ENCODE measurements at places on chromosomes 12 and 14.

GRCh38 chr12:45713078-45713477, 16.4 kb upstream of the ARID2 start:
- DNase-seq = no peak

GRCh38 chr12:49730050-49730449, 11.3 kb upstream of the TMBIM6 start:
- no peak for DNase-seq

DNA sequence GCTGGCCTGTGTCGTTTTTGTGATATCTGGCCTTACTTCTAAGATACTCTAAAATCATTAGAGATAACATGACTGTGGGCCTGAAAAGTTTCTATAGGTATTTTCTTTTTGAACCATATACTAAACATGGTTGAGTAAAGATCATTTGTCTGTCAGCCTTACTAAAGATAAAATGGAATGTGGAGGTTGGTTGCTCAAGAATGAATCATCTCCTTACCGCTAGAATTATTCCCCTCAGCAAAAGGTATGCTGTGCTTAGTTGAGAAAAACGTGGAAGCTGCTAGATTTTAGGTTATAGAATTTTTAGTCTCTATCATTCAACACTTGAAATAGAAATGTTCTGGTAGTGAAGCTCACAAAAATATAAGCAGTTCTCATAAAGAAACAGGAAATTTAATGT, 407.3 kb downstream of the AEBP2 start:
- no peak for DNase-seq

GRCh38 chr14:95500201-95500681, 16.2 kb downstream of the SYNE3 start:
- DNase-seq = no peak

GRCh38 chr12:58592475-58593207, 327.7 kb downstream of the LRIG3 start:
- DNase-seq = no peak

- DNase-seq = peak; percentile 60
Measured at GRCh38 chr12:10140001-10140400, 10.0 kb upstream of the CLEC7A start.

DNA sequence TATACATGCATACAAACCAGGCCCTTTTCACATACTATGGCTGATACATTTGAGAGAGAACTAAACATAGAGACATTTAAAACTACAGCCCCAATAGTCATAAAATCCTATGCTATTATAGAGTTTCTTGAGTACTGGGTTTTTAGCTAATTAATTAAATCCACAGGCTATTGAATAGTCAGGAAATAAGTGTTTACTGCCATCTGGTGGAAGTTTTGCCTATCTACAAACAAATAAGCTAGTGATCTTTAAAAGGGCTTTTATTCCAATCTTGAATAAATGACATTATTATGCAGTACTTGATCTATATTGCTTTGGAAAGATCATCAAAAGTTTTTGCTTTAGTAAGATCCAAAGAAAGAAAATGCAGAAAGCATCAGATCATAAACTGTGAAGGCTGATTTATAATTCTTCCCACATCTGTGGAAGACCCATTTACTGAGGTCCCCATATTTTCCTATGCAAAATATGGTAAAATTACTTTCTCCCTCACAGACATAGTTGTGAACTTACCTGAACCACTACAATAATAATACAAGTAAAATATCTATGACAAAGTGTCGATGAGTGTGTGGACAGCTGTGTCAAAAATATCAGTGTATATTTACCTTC, 131.3 kb downstream of the ITPR2 start:
- peak; percentile 44 for DNase-seq

- no peak for DNase-seq
Measured at GRCh38 chr12:64124511-64125197, 97.4 kb downstream of the KICS2 start.

DNA sequence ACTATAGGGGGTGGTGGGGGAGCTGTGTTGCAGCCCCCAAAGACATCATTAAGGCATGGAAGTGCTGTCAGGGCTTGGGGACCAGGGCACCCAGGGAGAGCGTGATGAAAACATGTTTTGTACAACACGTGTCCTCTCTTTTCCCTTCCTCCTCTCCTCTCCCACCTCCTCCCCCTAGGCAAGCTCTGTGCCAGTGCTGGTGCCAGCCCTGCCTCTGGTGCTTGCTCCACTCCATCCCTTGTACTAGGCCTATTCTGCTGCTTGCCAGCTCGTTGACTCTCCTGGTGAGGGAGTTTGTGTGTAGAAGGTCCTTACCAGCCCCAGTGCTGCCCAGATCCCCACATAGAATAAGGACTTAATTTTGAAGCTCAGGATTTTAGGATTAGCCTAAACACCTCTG, 3.2 kb upstream of the RARG start:
- DNase-seq = no peak

GRCh38 chr12:124088217-124088907, 115.3 kb downstream of the ZNF664 start:
- no peak for DNase-seq

- DNase-seq = no peak
Measured at GRCh38 chr14:67986131-67986841, 166.7 kb downstream of the RAD51B start.

DNA sequence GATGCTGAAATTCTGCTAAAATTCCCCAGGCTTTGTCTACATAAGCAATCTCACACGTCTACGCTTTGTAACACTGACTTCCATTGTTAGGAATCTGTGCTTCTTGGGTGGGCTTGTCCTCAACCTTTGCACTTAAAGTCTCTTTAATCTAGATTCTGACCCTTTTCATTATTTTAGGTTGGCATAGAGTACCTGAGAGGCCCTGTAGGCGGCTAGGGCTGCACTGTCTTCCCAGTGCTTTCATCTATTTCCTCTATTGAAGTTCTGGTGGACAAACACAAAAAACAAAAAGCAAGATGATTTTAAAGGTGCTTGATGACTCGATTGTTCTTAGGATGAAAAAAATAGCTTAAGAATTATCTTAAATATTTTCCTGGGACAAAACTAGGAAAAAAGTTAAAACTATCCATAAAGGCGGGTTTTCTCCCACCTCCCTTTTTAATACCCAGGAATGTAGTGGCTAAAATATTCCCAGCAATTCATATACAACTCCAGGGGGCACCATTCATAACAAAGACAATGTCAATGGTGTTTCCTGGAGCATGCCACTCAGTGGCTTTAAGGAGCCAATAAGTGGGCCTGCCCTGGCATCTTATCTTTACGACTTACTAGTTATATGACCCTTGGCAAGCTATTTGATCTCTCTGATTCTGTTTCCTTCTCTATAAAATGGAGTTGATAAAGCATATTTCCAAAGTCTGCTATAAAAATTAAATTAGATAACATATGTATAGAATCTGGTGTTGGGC, 197.5 kb downstream of the STXBP6 start:
- no peak for DNase-seq

DNA sequence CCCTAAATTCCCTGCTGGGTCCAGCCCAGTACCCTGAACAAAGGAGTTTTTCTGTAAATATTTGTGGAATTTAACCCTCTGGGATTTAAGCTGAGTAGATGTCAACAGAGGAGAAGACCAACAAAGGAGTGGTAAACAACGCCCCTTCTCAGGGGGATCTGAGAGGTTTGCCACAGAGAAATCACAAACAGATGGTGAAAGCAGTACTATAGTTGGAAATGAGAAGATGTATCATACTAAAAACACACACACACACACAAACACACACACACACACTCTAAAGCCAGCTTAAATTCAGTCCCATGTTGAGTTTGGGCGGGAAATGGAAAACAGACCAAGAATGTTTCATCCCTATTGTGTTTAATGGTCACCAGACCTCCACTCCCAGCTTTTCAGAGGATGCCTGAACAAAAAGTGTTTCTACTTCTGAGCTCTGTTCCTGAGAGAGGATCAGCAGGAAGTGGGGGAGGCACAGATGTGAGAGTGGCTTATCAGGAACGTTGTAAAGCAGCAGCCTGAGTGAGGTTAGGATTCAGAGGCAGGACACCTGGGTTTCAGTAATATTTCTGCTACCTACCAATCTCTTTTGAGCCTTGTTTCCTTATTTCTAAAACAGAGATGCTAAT, 3.2 kb downstream of the BIN2 start:
- peak; percentile 39 for DNase-seq

DNA sequence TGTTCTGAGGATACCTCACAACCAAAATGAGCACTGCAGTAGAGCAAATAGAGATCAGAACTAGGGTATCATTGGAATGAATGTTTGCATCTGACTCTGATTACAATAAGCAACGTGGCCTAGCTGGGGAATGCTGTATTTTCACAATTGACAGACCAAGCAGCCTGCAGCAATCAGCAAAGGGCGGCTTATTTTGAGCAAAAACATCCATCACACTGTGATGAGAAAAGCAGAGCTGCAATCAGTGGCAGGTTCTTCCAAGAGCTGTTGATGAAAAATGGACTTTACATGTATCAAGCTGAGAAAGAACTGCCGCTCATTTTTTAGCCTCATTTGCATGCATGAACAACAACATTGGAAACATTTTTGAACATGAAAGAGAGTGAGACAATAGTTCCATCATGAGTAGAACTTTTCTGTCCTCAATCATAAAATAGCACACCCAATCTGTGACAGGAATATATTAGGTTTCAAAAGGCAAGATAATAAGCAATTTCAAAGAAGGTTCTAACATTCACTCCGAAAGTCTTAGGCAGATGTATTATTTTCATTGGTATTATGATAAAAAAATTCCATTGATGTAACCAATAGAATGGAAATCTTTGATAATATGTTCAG, 249.7 kb upstream of the FBXO33 start:
- no peak for DNase-seq

DNA sequence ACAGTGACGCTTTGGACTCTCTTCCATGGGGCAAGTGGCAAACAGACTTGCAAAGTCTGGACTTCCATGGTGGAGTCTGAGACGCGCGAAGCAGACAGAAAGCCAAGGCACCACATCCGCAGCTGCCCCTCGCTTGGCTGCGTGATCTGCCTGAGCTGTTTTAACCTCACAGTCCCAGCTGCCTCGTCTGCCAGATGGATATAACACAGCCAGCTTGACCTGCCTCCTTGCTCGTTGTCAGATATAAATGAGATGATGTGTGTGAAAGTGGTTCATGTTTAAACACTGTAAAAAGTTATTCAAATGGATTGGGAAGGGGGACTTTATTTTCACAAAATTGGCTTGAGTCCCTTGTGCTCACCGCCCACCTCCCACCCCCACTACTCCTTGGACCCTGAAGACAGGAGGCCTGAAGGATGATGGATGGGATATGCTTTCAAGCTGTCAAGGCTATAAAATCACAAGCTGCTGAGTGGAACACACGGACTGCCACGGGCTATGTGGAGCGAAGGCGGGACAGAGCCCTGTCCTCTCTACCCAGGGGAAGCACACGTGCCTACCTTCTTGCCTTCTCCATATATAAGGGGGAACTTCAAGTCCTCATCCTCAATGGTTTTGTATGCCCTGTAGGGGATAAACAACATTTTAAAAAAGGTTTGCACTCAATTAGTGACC, 226.9 kb downstream of the MON2 start:
- DNase-seq = no peak

DNA sequence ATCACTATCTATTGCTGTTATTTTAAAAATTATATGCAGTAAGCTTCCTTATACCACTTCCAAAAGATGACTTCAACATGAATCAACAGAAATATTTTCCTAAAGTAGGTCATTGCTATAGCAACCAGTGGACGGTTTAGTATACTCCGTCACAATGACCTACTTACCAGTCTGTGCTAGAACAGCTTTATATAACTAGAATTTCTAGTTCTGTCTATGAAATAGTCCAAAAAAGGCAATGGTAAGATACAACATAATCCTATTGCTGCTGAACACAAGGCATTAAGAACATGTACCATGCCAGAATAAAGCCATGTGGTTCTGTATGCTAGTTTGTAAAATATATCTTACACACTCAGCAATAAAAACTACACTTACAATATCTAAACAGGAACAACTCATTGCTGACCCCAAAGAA, 40.7 kb upstream of the MTERF2 start:
- peak; percentile 84 for DNase-seq

GRCh38 chr14:46384611-46385010, 267.0 kb downstream of the RPL10L start:
- no peak for DNase-seq

- DNase-seq = no peak
Measured at GRCh38 chr14:58870961-58871360, 233.2 kb downstream of the DACT1 start.

DNA sequence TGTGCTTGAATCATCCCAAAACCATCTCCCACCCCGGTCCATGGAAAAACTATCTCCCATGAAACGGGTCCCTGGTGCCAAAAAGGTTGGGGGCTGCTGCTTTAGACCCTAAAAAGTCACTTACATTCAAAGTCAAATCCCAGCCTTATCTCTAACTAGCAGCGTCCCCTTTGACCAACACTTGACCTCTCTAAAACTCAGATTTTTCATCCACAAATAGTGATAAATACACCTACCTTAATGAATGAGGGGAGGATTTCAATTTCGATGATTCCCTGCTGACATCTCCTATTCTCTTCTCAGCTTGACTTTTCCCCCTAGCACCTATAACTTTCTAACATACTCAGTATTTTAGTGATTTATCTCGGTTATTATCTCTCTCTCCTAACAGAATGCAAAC, 137.3 kb downstream of the BTG1 start:
- no peak for DNase-seq

DNA sequence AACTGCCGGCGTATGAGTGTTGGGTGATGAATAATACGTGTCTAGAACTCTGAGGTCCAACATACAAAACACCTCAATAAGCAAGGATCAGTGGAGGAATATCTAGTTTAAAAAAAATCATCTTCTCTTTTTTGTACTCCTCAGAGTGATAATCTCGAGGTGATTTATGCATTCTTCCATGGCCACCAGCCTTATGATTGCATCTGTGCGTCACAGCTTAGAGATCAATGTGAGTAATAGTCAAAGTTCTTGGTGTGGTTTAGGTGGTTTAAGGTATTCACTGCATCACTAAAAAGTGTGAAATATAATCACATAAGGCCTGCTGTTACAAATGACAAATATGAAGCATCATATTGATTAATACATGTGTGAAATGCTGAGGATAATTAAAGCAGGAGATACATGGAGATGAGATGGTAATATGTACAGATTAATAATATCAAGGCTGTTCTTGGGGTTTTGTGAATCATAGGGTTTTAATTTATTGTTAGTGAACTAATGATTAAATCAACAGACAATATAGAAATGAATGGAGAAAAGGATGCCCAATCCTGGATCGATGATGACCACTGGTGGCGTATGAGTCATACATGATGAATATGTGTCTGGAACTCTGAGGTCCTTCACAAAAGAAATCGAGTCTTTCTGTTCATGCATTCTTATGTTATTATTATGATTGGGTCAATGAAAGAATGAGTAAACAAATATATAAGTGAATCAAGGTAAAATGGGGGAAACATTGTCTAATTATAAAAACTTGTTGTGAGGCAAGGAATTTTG, 68.8 kb upstream of the RTL1 start:
- no peak for DNase-seq

DNA sequence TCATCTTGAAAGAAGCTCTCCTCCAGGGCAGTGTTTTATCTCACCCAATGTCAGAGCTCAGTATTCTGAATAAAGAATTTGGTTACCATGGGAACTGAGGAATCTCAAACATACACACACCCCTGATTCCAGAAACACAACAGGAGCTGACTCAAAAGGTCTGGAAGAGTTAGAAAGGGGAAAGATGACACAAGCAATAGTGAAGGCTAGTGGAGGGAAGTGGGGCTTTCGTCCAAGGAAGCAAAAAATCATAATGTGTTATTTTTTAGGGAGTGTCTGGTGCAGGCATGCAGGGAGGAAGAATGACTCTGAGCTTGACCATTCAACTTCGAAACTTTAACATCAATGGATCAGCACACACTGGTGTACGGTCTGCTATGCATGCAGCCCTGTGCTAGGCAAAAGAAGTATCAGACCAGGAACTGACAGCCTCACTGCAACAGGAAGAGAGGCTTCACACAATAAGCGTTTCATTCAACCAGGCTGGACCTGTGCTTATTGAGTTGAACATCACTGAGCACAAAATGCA, 20.3 kb downstream of the HEBP1 start:
- no peak for DNase-seq

Data from CD4-positive, alpha-beta T cell treated with Interleukin-10 for 1 hour (primary cell).